ENCODE measurements at places on chromosomes 5 and 9.

DNA sequence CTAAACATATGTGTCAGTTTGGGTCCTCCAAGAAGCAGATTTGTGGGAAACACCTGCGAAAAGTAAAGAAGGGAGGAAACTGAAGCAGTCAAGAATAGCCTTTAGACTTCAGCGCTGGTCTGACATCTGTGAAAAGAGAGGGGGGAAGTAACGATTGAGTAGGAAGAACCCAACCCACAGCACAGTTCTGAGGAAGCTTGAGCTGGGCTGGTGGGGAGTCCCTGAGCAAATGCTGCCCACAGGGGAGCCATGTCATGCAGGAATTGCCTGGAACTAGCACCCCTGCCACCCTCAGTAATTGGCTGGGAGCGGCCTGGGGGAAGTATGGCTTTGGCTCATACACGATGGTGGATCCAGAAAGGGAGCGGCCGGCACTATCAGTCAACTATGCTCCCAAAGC lies 20.6 kb downstream of the FAM240B start:
- no peak for DNase-seq

- no peak for DNase-seq
Observed at GRCh38 chr5:138543730-138544104, 681 bp upstream of the ETF1 start.

- no peak for DNase-seq
Observed at GRCh38 chr5:72749362-72749997, 67.0 kb upstream of the TNPO1 start.

DNA sequence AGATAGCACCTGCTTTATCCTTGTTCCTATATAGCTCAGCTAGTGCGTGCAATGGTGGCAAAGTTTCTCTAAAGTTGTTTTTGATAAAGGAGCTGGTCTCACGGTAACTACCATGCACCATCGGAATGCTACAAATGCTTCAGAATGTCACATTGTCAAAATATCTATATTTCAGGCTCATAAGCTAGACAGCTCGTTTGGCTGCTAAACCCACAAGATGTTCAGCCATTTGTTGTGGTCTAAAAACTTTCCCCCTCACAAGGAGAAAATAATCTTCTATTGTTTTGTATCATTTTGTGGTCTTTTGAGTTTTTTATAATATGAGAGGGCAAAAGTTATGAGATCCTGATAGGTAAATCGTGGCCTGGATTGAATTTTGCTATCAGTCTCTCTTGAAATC lies 137.9 kb downstream of the NTRK2 start:
- DNase-seq = no peak

GRCh38 chr5:102866237-102866600 lies 111.1 kb downstream of the PAM start:
- no peak for DNase-seq

- no peak for DNase-seq
Observed at GRCh38 chr5:173971681-173972345, 17.2 kb upstream of the C5orf47 start.

- no peak for DNase-seq
Observed at GRCh38 chr9:2916382-2916985, 72.6 kb upstream of the PUM3 start.

Measured in skeletal muscle cell (primary cell).